ENCODE measurements at places on chromosomes 11 and 22.

GRCh38 chr11:128731041-128731663, 37.3 kb downstream of the FLI1 start:
- no peak for DNase-seq

DNA sequence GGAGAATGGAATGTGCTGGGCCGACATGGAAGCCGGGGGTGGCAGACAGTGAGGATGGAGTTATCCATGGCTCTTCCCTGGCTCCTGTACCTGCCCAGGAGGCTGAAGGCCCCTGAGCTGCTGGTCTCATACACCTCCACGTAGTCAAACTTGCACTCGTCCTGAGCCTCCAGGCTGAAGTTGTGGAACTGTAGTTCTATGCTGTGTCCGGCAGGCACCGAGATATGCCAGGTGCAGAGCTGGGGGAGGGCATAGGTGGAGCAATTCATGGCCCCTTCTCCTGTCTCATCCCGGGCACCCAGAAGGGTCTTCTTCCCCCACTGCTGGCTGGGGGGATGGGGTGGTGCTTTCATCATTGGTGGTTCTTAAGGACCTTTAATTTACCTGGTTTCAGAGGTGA, 2.8 kb downstream of the MFRP start:
- no peak for DNase-seq

- no peak for DNase-seq
These were observed 10.5 kb downstream of the KLHL35 start for GRCh38 chr11:75422248-75423231.

DNA sequence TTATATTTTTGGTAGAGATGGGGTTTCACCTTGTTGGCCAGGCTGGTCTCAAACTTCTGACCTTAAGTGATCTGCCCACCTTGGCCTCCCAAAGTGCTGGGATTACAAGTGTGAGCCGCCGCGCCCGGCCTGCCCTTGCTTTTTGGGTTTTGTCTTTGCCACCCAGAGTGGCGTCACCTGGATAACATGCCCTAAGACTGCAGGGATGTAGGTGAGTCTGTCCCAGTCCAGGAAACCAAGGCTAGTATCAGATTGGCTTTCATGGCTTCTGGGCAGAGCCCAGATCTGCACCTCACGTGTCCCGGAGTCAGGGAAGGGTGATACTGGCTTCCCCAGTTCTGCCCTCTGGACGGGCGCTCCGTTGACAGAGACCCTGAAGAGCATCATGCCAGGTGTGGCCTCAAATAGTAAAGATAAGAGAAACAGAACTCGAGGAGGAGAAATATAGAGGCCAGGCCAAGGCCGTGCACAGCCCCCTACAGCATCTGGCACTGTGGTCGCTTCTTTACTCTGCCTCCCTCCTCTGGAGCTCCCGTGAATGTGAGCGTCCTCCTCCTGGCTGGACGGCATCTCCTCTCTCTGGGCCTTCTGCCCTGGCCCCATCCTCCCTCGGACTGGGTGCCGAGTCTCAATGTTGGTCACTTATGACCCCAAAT, 7.8 kb upstream of the APOBEC3B start:
- DNase-seq: no peak

All from brain microvascular endothelial cell (primary cell).